Stimulated activated CD4-positive, alpha-beta T cell treated with anti-CD3 and anti-CD28 coated beads, TNF-alpha, amount 100 ng/mL, for 1 hour (primary cell): ENCODE measurements at places on chromosomes 5 and 9.

DNA sequence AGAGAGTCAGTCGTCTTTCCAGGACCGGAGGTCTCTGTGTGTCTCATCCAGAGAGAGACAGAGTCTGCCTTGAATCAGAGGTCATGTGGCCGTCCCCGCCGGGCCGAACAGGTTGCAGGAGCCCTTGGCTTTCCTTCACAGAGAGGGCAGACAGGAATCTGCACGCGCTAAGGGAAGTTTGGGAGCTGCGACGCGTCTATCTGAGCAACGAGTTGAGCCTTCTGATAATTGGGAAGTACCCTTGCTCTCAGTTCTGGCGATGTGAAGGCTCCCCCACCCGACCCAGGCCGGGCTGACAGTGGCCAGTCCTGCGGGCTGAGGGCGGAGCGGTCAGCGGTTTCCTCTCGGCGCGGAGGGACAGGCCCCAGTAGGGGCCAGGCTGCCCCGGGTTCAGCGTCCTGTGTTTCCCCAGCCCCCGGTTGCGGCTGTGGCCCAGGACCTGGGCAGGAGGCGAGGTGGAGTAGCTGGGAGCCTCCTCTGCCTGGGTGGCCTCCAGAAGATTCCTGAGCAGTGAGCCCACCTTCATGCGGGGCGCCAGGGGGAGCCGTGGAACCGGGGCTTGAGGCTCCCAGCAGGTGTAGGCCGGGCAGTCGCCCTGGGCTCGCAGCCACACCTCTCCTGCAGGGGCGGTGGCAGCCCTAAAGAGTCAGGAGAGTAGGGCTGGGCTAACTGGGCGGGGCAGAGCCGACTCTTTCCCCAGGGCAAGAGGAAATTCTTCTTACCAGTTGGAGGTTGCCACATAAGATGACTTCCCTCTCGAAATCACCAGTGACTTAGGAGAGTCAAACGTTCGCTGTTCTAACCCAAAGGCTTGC is 13.9 kb downstream of the NR2F1 start:
- no peak for DNase-seq

GRCh38 chr5:37717613-37718431 is 122.0 kb downstream of the GDNF start:
- DNase-seq: no peak

GRCh38 chr5:114055318-114056184 is 306.3 kb upstream of the KCNN2 start:
- DNase-seq: no peak

DNA sequence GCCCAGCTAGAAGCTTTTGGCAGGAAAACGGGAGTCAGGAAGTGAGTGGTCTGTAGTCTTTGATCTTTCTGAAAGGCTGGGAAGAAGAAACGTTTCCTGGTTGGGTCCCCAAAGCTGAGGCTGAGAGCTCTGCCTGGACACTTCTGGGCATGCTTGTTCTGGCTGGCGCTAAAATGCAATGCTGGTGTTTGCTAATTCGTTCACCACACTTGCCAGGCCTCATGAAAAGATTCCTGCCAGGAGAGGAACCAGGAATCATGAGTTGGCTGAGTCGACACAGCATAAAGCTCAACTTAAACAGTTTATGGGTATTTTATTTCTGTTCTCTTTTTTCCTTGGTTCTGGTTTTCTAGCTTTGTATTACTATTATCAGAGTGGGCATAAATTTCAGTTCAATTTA is 10.7 kb upstream of the PTGR1 start:
- DNase-seq: no peak

- no peak for DNase-seq
Measured at GRCh38 chr5:91830361-91830953, 447.3 kb upstream of the ARRDC3 start.

DNA sequence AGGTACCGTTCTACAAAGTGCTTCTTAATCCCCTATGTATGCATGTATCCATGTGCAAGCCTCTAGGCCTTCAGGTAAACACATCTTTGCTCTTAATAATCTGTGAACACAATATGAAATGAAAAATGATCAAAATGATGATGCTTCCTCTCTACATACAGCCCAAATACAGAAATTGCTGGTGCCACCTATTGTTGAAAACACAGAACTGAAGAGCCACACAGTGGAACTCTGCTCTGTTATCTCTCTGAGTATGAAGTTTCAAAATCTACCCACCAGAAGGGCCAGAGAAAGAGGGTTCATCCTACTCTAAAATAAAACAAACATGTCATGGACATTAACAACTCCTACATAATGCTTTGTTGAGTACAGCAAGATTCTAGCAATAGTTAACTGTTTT is 71.3 kb downstream of the GLIS3 start:
- no peak for DNase-seq

GRCh38 chr5:116441223-116441622 is 133.4 kb downstream of the SEMA6A start:
- no peak for DNase-seq

DNA sequence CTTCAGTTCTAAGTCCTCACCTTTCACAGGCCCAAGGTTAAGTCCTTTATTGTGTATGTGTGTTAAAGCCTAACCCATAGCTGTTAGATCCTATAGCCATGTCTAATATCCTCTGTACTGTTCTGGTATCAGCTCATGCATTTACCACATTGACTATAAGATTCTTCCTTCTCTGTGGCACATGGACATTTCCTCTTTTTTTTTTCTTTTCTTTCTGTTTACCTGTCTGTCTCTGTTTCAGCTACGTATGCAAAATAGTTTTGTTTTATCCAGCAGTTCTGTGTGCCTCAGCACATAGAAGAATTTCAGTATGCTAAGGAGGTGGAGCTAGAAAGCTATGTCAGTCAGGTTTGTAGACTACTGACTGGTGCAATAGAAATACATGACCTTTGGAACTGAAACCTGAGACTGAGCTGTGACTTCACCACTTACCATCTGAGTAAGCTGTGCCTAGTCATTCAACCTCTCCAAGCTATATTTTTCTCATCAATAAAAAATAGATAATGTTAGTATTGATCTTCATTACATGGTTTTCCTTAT is 155.6 kb upstream of the VLDLR start:
- no peak for DNase-seq

DNA sequence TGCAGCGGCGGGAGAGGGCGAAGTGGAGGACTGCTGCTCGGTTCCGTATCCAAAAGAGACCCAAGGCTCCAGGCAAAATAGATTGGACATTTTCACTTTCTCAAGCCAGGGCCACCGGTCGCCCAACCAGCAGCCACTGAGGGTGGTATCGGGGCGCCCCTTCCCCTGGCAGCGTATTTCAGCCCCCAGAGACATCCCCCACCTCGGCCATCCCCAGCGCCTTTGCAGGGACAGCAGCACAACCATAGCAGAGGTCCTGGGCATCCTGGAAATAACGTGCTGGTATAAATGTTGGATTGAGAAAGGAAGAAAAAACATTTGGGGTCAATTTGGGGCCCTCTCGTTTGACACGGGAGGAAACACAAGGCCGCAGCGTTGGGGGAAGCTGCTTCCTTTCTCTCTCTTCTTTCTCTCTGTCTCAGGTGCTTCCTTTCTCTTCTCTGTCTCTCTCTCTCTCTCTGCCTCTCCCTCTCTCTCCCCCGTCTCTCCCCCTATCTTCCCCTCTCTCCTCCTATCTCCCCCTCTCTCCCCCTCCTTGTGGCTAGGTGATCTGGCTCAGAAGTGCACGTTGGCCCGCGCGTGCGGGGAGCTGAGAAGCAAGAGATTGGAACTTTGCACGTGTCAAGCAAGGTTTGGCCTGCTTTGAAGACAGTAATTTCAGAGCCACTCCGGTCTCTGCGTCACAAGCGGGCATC is 624 bp upstream of the RETREG1 start:
- peak; percentile 30 for DNase-seq

DNA sequence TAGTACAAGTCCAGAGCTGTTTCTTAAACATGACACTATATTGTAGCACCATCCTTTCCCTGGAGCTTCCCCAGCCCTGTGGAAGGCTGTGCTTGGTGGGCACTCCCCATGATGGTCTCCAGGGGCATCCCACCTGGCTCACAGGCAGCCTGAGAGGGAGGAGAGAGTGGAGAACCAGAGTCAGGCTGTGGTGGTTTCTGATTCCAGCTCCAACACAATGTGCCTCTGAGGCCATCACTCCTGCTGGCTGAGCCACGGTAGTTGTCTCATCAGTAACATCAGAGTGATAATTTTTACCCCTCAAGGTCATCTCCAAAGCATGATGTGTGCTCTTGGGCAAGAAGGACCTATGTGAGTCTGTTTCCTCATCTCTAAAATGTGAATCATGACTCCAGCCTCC is 398.0 kb downstream of the CDK5RAP2 start:
- no peak for DNase-seq

DNA sequence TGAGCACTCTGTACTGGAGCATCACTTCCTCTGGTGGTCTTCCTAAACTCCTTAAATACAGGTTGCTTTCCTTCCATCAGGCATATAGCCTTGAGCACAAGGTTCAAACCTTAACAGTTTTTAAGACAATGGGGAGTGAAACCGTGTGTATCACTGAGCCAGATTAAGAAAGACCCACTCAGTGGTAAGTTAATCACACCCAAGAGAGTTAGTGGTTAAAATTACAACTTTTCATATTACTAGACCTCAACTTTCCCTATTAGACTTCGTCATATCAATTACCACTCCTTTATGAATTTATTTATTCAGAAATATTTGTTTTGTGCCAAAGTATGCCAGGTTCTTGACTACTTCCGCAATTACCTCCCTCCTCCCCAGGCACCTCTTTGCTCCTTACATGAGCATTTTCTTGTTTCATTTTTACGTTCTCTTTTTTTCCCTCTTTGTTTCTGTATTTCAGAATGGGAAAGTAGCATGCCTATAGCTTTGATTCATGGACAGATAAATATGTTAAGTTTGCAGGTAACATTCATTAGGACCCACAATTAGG is 351.0 kb downstream of the KIAA0825 start:
- DNase-seq: no peak

GRCh38 chr9:81737871-81738507 is 48.6 kb upstream of the TLE1 start:
- no peak for DNase-seq

DNA sequence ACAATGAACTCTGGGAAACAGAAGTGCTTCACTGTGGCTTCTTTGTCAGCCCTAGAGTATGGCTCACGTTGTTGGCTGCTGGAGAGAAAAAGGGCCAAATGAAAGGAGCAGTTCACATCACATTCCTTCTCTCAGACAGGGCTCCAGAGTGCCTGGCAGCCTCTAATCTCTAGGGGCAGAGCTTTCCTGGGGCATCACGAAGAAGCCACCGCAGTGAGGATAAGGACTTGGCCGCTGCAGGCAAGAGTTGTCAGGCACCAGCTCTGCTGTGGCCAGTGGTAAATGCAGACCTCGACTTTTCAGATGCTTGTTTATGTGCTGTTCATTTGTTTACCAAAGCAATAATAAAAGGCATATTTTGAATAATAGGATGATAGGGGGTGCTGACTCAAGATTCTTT is 227.2 kb downstream of the ICE1 start:
- DNase-seq: no peak

DNA sequence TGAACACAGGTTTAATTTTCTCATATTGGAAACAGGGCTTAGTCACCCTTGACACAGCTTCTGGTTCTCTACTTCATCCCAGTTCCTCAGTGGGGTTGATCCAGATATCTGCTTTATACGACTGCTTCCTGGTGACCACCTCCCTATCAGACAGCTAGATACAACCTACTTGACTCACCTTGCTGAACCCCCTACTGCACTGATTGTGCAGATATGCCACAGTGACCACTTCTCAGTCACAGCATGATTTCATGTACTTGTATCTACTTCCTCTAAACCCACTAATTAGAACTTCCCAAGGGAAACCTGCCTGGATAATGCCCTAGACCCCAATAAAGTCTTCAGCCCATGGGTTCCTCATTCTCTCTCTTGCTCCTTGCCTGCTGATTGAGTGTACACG is 18.4 kb upstream of the RFK start:
- DNase-seq: no peak

GRCh38 chr5:96173366-96173765 is 211.7 kb upstream of the ELL2 start:
- DNase-seq: no peak

DNA sequence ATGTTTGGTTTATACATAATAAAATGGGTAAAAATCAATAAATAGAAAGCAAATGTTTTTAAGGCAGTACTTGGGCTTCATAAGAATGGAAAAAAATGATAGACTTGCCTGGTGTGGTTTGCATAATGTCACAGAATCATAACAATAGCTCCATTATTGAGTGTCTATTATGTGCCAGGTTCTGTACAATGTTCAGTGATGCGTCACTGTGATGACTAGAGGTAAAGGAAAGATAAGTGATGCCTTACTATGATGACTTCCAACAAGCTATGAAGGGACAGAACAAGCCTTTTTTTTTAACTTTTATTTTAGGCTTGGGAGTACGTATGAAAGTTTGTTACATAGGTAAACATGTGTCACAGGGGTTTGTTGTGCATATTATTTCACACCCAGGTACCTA is 128.8 kb downstream of the TMC1 start:
- DNase-seq: no peak

- no peak for DNase-seq
Measured at GRCh38 chr5:6700074-6700684, 13.1 kb upstream of the TENT4A start.
